ENCODE measurements at places on chromosomes 11 and 22.

- no peak for DNase-seq
These were observed 81.2 kb upstream of the SPON1 start for GRCh38 chr11:13881226-13881905.

DNA sequence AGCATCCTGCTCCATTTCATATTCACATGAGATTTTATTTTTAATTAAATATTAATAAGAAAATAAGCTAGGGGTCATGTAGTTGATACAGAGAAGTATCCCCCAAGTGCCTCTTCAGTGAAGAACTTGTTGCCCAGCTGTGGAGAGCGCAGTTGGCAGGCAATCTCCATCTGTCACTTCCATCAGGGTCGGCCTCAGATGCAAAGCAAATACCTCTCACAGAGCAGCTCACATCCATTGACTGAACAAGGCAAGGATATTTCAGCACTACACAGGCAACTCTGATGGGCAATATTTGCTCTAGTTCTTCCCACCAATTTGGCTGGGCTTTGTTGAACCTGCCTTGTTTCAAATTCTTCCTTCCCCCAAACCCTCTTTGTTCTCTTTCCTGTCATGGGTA is 129.4 kb downstream of the NOX4 start:
- DNase-seq: no peak

DNA sequence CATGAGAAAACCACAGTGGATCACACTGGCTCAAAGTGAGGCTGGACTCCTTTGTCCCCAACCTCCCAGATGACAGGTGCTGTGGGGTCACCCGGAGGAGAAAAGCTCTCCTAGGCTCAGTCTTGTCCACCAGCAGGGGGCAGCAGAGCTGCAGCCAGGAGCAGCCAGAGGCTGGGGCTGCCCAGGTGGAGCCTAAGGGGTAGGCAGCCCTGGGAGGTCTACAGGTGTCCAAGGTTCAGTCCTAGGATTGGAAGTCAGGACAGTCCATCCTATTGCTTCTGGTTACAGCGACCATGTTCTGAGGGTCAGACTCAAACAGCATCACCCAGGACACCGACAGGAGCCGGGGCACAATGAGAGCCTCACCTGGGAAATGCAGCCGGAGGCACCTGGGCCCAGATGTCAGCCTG is 77.6 kb upstream of the IGLL5 start:
- no peak for DNase-seq

- DNase-seq: no peak
These were observed 628.3 kb downstream of the BUD13 start for GRCh38 chr11:116144387-116144958.

DNA sequence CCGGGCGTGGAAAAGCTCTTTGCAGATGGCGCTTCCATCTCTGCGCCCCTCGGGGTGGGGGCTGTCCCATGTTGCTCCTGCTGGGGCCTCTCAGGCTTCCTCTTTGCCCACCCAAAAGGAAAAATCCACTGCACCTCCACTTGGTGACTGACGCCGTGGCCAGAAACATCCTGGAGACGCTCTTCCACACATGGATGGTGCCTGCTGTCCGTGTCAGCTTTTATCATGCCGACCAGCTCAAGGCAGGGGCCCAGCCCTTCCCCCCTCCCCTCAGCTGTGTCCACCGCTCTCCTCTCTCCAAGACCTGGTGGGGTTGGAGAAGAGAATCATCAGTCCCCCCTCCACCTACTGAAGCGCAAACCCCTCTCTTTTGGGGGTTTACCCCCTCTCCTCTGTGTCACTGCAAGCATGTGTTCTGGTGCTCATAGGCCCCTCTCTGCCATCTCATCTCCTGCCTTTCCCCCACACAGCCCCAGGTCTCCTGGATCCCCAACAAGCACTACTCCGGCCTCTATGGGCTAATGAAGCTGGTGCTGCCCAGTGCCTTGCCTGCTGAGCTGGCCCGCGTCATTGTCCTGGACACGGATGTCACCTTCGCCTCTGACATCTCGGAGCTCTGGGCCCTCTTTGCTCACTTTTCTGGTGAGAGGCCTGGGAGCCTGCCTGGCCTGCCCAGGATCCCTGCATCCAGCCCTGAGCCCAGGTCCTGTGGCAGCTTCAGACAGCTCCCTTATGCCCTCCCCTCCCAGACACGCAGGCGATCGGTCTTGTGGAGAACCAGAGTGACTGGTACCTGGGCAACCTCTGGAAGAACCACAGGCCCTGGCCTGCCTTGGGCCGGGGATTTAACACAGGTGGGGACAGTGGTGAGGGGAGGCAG is 1.8 kb downstream of the LARGE2 start:
- no peak for DNase-seq

- DNase-seq: no peak
These were observed 133.6 kb upstream of the SESN3 start for GRCh38 chr11:95364324-95365295.

DNA sequence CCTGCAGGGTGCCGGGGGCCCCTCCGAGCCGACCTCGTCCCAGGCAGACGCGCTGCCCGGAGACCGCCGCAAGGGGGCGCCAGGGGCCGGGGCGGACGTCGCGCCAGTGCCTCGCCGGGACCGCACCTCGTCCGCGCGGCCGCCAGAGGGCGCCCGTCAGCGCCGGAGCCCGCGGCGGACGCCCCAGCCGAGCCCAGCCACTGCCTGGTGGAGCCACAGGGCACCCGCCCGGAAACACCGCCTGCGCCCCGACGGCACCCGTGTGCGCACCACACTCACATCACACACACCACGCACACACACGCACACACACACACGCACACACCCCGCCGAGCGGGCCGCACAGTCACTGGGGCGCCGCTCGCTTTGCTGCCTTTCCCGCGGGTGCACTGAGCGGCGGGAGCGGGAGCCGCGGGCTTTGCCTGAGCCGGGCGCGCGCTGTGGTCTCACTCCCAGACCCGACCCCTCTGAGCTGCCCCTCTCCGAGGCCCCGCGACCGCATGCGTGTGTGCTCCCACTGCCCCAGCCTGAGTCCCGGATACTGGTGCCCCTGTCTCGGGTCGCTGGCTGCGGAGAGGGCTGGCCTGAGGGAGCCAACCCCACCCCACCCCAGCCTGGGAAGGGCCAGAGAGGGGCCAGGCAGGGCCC is 449.3 kb downstream of the OPCML start:
- DNase-seq: peak; percentile 48

GRCh38 chr11:72238040-72238450 is 5.9 kb downstream of the PHOX2A start:
- peak; percentile 18 for DNase-seq

DNA sequence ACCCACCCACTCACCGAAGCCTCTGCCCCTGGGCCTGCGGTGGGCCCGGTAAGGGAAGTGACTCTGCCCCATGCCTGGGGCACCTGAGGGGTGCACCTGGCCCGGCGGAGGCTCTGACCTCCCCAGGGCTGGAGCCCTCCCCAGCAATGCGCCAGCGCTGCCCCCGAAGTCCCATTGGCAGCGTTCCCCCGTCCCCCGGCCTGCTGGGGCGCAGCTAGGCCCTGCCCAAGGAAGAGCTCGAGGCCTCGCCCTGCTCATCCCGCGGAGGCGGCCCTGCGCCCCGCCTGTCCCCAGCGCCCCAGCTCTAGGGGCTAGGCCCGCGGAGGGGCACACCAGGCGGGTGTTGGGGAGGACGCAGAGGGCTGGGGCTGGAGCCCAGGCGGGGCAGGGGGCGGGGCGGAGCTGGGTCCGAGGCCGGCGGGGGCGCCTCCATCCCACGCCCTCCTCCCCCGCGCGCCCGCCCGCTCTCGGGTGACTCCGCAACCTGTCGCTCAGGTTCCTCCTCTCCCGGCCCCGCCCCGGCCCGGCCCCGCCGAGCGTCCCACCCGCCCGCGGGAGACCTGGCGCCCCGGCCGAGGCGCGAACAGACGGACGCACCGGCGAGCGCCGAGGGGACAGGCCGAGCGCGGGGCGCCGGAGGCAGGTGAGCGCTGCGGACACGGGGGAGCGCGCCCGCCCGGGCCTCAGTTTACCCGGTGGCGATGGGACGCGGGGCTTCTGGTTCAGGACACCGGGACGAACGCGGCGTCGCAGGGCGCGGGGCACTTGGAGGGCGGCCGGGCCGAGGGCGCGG is at the start of gene EPS8L2:
Gene EPS8L2, plus strand, starts transcription at position 586 of the 793 bp plus-strand sequence. CDS start 3,177 bp downstream, outside the sequence.
- no peak for DNase-seq

DNA sequence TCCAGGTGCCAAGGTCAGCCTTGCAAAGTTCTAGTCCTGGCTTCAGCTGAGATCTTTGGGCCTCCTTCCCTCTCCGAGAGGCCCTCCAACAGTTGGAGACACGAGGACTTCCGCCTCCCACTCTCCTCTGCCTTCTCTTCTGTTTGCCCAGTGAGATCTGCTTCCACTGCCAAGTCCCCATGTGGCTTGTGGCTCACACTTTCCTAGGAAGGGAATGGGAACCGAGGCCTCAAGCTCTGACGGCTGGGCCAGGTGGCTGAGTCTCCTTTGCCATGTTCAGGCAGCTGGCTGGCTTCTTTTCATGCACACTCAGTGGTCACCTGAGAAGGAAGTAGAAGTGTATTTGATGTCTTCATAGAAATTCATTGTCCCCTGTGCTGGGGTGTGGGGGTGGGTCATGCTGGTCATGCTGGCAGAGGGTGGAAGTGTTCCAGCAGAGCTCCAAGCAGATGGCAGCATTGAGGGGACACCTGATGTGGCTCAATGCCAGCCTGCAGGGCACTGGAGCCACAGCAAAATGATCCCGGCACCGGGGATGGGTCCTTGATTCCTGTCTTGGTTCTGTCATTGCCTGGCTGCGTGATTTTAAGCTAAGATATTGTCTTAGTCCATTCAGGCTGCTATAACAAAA is 130.4 kb downstream of the ADAMTS15 start:
- no peak for DNase-seq

DNA sequence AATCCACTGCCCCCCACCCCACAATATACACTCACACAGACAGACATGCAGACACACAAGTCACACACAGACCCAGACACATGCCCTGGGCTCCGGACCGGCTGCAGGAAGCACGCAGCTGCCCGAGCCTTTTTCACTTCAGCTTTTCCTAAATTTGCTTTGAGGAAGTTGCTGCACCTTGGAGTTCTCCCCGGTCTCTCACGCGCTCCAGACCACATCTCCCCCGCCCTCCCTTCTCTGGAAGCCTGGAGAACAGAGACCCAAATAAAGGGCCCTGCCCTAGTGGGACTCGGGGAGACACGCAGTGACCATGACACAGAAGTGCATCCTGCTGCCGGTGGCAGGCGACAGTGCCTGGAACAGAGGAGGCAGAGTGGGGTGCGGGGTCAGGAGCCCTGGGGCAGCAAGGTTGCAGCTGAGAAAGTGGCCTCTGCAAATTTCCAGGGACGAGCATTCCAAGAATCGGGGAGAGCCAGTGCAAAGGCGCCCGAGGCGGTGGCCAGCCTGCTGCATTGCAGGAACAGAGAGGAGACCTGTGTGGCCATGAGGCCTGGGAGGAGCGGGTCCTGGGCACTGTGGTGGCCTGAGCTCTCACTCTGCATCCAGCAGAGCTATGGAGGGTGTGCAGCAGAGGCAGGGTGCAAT is 19.1 kb downstream of the RPL3 start:
- DNase-seq: no peak

DNA sequence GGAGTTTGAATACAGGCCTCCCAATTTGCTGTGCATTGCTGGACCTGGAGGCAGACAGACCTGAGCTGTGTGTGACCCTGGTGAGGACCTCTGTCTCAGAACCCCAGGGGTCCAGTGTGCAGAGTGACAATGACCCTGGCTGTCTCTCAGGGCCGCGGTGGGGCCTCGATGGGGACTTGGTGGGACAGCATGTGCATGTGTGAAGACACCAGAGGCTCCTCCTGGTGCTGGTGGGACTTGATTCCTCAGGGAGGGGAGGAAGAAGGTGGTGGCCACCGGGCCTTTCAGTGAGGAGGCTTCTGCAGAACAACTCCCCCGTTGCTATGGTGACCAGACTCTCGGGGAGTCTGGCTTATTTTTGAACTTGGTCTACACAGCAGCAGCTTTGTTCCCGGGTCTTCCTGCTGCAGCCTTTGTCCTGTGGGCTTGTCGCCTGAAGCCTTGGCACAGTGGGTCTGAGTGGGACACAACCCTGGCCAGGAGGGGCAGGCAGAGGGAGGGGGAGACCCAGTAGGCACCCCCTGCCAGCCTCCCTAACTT is 35.3 kb downstream of the MCM5 start:
- no peak for DNase-seq

DNA sequence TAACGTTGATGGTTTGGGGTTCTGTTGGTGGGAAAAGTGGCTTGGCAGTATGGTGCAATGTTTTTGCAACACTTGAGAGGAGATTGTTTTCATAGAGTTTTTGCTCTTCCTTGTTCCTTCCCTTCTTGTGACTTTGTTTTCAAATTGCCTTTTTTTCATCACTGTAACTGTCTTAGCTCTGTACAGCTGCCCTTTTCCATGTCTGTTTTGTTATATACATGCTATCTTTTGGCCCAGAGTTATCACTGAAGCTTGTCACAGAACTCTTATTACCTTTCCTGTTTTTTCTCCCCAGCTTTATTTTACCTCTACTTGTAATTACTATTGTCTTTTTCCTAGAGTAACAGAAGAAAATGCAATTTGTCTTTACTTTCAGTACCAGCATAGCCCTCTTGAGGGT is 154.1 kb downstream of the DDX10 start:
- no peak for DNase-seq

- no peak for DNase-seq
These were observed 18.6 kb upstream of the CHORDC1 start for GRCh38 chr11:90241414-90241813.

DNA sequence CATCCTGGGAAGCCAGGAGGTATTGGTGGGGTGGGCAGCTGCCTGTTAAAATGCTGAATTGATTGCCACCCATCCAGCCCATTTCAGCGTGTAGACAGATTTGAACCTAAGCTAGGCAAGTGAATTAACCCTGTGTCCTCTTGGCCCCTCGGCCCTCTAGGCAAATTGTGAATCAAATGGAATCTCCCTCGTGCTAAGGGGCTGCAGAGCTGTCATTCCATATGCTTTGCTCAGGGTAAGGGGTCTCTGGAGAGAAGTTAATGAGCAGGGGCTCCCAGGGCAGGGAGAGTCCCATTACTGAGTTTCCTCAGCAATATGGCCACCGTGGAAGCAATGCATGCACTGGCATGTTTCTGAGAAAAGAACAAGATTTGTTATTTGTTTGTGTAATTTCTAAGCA is 117.7 kb upstream of the RCN1 start:
- no peak for DNase-seq

DNA sequence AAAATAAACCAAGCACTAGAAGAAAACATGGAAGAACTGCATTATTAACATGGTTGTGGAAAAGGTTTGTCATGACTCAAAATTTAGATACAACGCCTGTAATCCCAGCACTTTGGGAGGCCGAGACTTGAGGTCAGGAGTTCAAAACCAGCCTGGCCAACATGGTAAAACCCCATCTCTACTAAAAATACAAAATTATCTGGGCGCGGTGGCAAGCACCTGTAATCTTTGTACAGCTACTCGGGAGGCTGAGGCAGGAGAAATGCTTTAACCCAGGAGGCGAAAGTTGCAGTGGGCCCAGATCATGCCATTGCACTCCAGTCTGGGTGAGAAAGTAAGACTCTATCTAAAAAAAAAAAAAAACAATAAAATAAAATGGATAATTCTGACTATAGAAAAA is 23.7 kb downstream of the GNB1L start:
- DNase-seq: no peak

Measured in hippocampal formation (tissue), 2 donors.